ENCODE measurements at places on chromosomes 3 and 15.

DNA sequence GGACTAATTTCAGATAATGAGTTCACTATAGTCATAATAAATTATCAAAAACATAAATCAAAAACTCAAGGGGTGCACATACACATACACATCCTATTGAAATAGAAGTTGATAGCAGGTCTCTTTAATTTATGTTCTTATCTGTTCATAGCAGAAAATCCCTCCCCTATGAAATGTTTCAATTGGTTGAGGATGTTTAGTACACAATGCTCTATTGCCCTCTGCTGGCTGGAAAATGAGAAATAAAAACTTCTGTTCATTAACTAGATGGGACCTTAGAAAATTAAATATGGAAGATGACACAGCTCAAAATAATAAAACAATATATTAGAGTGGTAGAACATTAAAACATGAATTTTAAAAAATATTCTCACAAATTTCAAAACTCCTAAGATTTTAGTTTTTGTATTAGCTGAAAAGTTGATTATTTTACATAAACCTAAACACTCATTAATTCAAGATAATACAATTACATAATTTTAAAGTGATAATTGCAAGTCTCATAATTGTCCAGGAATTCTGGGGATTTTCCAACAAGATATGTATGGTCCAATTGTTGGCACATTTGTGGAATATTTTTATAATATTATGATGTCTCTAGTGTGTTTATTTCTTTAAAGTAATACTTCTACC is 735.0 kb downstream of the ROBO1 start:
- DNase-seq = peak; percentile 60

- DNase-seq = no peak
Measured at GRCh38 chr3:47398228-47398627, 17.4 kb downstream of the PTPN23 start.

GRCh38 chr3:138271189-138271794 is 58.4 kb downstream of the NME9 start:
- DNase-seq = no peak

- DNase-seq = no peak
Measured at GRCh38 chr15:26598704-26599103, 174.2 kb downstream of the GABRB3 start.

GRCh38 chr15:90291679-90292356 is 26.3 kb downstream of the NGRN start:
- no peak for DNase-seq

GRCh38 chr3:39166134-39166710 is 12.8 kb upstream of the CSRNP1 start:
- no peak for DNase-seq
